ENCODE measurements at places on chromosomes 12 and 14.

DNA sequence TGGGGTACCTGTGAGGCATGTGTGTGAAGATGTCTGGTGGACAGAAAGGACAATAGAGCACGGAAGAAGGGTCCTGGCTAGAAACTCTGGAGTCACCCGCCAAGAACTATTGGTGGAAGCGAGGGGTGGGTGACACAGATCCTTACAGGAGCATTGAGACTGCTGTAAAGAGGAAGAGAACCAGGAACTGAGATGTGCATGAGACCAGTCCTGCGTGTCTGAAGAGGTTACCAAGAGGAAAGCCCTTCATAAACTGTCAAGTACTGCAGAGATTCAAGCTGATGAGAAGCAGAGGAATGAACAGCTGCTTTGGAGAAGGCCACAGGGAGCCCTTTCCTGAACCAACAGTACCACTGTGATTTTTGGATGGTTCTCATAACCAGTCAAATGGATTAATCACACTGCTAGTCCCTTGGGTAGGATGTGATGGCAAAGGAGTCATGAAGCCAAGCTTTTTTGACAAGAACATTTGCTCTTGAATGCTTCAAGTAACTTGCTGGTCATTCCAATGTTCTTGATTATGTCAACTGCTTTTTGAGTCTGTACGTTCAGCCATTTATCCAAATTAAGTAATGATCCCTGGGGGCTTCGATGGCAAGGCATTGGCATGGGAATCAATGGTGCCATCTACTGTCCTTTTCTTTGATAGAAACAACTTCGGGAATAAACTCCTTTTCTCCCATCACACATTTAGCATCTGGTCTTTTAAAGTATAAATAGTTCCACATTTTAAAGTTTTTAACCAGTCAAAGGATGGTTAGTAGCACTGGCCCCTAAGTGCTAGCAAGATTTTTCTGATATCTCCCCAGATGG is 42.9 kb downstream of the GPR135 start:
- DNase-seq: no peak

DNA sequence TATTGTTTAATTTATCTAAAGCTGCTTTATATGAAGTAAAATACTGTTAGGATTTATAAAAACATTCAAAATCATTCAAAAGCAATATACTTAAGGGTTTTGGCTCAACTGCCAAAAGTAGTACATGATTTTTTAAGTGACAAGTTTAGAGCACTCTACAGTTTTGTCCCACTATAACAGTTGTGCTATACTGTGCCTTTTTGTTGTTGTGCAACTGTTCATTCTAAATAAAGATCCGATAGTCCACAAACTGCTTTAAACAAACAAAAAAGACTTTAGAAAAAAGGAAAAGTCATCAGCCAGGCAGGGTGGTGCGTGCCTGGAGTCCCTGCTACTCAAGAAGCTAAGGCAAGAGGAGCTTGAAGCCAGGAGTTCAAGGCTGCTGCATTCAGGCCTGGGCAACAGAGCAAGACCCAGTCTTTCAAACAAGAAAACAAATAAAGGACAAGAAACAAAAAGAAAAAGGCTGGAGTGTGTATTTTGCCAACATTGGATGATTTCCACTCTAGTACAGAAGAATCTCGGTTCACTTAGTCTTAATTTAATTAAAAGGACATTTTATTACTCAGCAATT is 7.3 kb downstream of the C2CD5 start:
- no peak for DNase-seq

DNA sequence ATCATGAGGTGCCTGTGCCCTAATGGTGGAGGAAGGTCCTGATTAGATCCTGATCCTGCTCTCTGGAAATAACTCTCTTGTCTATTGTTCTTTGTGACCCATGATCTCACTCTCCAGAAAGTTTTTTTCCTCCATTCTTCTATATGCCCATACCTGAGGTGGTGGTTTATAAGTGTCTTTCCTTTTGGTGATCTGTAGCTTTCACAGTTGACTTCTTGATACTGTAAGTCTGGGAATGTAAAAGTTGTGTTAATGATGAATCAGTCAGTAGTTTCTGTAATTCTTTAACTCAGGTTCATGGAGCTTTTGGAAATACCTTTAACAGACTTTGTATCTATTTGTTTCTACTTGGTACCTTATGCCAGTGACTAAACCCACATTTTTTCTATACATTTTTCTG is 444.0 kb upstream of the FLRT2 start:
- DNase-seq: no peak

DNA sequence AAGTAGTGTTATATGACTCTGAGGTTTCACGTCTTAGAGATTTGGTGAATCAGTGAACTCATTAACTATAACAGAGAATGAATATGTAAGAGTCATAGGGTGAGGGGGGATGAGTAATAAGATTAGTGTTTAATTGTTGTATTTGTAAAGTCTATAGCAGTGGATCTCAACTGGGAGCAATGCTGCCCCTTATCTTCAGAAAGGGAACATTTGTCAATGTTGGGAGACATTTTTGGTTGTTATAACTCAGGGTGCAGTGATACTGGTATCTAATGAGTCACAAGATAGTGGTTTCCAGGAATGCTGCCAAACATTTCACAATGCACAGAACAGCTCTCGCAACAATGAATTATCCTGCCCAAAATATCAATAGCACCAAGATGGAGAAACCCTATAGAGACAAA is 1193.7 kb downstream of the GALC start:
- DNase-seq: no peak

DNA sequence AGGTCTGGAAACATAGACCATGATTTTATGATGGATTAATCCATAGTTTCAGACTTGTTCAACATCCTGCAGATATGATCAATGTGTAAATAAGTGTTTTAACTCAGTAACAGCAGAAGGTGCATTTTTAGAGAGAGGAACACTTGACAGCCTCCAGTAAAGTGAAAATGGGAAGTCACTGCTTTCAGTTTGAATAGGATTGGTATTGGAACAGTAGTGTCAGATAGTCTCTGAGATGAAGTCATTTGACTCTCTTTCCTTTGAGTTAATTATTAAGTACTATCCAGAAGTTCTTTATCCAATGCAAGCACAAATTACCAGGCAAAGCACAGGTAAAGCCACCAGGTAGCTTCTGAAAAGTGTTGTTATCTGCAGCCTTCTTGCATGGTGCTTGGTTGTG is 14.5 kb upstream of the NAV3 start:
- DNase-seq: no peak

DNA sequence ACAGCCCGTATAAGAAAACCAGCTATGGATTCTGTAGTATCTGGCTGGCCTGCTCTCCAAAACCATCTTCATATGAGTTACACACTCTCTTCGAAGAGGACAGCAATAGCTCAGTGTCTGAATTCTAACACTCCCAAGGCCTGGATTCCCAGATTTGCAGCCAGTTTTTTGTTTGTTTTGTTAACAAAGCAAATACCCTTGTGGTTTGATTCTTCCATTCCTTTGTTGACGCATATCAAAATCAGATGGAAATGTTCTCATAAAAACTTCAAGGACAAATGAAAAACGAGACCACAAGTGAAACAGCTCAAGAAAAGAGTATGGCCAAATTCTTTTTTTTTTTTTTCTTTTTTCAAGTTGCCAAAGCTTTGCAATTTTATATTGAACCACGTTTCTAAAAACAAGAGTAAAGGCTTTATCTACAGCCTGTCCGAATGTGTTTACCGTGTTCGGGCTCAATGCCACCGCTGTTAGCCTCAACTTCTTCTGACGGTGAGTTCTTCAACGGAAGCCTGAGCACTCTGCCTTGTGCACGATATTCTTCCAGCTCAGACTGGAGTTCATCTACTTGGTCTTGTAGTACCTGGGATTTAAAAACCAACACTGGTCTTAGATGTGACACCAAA is 67.5 kb downstream of the NIN start:
- no peak for DNase-seq

- no peak for DNase-seq
These were observed 24.5 kb downstream of the RECQL start for GRCh38 chr12:21476949-21477348.

DNA sequence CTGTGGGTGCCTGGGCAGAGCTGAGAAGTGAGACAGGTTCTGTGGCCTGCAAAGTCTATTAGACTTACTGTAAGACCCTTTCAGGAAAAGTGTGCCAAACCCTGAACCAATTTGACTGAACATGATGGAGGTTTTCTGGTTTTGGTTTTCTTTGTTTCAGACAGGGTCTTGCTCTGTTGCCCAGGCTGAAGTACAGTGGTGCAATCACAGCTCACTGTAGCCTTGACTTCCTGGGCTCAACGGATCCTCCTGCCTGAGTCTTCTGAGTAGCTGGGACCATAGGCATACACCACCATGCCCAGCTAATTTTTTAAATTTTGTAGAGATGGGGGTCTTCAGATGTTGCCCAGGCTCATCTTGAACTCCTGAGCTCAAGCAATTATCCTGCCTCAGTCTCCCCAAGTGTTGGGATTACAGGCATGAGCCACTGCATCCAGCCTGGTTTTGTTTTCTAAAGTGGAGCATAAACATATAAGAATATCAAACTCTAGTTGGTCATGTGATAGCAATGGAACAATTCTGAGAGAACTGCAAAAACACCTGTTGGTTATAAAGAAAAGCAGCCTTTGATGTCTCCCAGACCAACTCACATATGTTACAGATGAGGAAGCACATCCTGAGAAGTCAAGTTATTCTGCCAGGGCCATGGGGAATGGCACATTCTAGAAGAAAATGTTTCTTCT is 166.9 kb downstream of the FOXN3 start:
- no peak for DNase-seq

DNA sequence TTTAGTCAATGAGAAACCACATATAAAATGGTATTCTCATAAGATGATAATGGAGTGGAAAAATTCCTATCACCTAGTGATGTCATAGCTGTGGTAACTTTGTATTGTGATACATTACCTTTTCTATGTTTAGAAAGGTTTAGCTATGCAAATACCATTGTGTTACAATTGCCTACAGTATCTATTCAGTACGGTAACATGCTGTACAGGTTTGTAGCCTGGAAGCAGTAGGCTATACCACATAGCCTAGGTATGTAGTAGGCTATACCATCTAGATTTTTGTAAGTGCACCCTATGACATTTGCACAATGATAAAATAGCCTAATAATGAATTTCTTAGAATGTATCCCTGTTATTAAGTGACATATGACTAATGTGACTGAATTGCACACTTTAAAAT is 50.5 kb upstream of the CCDC196 start:
- DNase-seq: no peak

- DNase-seq: no peak
These were observed 1356.9 kb downstream of the TMEM121 start for GRCh38 chr14:106883218-106883692.

- DNase-seq: no peak
These were observed 63.0 kb upstream of the BTG1 start for GRCh38 chr12:92208613-92209121.

GRCh38 chr12:21054334-21054733 is 76.7 kb upstream of the SLCO1B1 start:
- no peak for DNase-seq

DNA sequence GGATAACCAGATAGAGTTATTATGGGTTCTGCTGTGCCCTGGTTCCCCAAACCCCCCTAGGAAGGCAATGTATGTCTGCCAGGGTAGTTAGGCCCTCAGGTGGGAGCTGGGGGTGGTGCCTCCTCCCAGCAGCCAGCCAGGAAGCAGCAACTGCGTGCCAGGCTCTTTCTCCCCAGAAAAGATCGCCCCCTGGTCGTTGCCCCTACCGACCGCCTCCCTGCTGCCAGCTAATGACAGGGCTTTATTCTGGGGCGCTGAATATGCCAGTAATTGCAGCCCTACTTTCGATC is 36.3 kb downstream of the IQSEC3 start:
- no peak for DNase-seq

- DNase-seq: no peak
These were observed 17.1 kb downstream of the IRAK3 start for GRCh38 chr12:66206141-66206540.

- no peak for DNase-seq
These were observed 62.7 kb upstream of the JDP2 start for GRCh38 chr14:75365116-75365515.

DNA sequence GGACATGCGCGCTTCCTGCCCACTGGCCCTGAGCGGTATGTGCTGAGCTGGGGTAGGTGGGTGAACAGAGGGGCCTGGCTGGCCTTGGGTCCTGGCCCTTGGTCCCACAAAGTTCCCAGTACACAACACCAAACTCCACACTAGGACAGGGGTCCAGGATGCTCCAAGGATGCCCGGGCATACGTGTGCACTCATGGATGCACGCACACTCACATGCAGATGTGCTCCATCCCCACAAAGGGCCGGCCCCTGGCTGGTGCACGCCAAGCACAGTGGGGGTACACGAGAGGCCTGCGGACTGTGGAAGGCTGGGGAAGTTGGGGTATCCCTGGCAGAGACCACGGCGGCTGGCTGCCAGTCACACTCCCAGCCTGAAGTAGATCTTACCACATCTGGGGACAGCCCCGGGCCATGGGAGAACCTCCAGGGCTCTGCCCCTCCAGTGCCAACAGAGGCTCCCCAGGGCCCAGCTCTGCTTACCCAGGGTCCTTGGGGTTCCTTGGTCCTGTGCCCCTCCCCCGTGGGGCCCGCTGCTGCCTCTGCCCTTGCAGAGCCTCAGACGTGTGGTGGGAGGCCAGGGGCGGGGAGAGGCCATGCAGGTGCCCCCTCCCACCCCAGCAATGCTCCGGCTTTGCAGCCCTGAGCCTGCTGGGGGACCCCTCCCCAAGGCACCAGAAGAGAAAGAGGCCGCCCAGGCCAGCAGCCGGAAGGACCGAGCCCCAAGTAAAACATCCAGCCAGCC is 24.0 kb upstream of the NUDT14 start:
- no peak for DNase-seq

DNA sequence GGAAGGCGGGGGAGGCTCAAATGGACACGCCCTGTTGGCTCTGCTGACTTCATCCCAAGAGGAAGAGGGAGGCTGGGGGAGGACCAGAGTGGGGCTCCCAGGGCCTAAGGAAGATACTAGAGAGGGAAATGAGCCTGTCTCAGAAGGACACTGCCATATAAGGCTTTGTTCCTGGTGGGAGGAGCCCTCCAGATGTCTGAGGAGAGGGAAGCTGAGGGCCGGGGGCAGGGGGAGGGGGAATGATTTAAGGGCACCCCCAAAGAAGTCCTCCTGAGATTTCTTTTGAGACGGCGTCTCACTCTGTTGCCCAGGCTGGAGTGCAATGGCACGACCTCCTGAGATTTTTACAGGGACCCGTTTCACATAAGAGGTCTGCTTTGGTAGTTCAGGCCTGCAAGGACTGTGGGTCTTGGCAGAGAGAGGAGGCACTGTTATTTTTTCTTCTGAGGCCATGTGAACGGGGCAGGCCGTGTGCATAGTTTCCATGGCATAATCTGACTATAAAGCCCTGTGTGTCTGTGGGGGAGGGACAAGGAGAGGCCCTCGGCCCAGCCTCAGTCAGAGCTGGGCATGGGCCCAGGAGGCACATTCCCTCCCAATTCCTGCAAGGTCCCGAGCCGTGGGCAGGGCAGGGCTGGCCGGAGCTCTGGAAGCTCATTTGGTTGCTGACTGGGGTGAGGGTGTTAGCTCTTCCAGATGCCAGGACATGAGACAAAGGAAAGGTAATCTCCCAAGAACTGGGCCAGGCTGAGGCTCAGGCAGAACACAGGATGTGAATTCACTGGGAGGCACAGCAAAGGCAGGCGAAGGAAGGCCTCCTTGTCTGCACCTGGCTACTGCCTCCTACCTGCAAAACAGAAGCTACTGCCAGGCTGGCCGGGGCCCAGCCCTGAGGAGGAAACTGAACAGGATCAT is 22.2 kb upstream of the PLEKHG3 start:
- no peak for DNase-seq

All from stimulated activated CD8-positive, alpha-beta memory T cell treated with anti-CD3 and anti-CD28 coated beads, Interleukin-4, amount 100 ng/mL, for 24 hours (primary cell).